ENCODE measurements at places on chromosomes 12 and 14. TPM values are rescaled to one million over a fixed set of nuclear protein-coding genes. Genes with fewer than 3 reads are reported as not detected.

GRCh38 chr14:96001866-96002497 lies 37.2 kb upstream of the C14orf132 start:
- DNase-seq = peak; percentile 13

- DNase-seq = no peak
Measured at GRCh38 chr12:119068129-119068856, 87.0 kb downstream of the SRRM4 start.

DNA sequence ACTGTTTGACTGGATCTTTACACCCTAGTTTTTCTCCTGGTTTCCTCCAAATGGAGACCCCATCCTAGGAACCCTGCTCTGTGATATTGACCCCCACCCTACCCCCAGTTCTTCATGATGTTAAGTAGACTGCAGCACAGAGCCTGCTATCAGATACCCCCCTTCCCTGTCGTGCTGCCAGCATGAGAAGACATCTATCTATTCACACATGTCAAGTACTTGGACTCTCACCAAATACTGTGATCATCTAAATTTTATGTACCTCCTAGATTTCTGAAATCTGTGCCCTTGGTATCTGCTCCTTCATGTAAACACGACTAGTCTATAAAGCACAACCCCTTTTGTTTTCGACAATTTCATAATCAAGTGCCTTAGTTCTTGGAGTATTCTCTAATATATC lies 38.9 kb downstream of the FERMT2 start:
- no peak for DNase-seq

DNA sequence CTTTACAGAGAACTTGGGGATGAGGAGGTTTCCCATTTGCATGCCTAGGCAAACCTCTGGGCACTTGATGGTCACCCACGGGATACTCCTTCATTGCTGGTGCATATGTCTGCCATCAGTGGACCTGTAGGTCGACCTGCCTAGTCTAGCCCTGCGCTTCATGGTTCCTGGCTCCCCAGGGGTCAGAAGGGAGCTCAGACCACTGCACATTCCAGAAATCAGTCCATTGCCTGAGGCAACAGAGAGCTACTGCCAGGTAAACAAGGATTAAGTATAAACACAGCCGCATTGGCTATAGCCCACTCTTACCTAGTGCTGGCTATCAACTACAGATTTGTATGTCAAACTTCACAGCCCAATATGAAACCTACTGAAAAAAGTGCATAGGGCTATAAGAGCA lies 476.4 kb downstream of the SOX5 start:
- DNase-seq = no peak

DNA sequence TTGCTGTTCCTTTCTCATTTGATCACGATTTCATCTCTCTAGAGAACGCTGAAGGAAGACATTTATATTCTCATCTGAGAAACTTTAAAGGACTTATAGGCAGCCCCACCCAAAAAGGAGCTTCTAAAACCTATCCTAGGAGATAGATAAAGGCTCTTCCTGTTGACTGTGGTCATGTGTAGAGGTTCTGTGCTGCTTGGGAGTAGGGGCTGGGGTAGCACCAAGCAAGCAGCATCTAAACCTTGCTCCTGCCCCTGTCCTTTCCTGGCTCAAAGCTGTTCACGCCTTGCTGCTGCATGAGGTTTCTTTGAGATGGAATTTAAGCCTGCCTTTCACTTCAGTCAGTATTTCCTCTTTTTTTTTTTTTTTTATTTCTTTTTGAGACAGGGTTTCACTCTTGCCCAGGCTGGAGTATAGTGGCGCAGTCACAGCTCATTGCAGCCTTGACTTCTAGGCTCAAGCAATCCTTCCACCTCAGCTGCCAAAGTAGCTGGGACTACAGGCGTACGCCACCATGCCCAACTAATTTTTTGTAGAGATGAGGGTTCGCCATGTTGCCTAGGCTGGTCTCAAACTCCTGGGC lies 41.4 kb downstream of the RAB35 start:
- no peak for DNase-seq

GRCh38 chr14:99930420-99931274 lies 134.6 kb upstream of the EVL start:
- no peak for DNase-seq

DNA sequence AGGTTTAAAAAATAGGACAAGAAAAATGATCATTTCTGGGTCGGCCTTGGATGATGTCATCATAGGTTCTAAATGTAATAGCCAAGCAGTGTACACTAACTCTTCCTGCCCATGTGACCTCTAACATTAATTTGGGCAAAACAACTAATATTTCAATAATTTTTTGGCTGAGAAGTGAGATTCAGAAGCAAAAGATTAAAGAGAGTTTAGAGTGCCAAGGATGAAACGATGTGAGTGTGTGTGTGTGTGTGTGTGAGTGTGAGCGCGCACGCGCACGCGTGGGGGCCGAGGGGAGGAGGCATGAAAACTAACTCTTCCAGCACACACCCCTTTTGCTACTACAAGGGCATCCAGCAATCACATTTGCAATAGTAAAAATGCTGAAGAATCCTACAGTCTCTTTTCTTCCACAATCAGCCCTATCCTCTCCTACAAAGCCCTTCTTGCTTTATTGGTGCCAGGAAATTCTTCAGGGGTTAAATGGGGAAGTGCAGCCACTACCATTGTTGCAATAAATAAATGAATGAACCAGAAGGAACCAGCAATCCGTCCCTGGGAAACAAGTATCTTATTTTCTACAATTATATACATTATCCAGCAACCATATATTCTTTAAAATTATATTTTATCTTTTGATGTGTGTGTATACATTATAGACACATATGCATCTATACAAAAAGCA lies 52.9 kb downstream of the PEBP1 start:
- DNase-seq = peak; percentile 79

DNA sequence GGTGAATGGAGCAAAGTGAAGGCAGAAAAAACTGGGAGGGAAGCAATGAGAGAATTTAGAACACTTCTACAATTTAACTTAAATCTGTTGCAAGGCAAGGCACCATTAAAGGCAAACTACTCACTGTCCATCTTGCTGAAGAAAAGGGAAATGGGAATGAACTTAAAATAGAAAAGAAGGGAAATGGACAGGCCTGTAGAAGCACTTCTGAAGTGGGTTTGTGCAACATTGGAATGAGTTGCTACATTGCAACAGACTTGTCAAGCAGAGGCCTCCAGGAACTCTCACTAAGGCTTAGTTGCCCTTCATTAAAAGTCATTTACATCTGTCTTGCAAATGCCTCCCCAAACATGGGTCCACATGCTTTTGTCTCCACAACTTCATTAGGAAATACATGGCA lies 13.7 kb upstream of the OR10AD1 start:
- no peak for DNase-seq

DNA sequence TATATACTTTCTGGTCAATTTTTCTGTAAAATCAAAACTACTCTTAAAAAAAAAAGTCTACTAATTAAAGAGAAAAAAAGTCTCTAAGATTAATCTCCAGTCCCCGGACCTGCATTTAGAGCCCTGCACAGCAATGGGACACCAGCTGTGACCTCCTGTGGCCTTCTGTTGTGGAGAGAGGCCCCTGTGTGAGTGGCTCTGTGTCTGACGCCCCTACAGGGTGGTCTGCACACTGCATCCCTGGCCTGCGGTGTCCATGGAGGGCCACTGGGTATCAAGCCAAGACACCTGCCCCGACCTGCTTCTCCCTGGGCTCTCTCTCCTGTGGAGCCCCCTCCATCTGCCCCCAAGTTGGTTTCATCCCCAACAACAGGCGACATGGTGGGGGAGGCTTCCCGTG lies 248.0 kb upstream of the DIO3 start:
- DNase-seq = no peak

- peak; percentile 65 for DNase-seq
Measured at GRCh38 chr12:20883288-20883687, 72.8 kb downstream of the SLCO1B3 start.

DNA sequence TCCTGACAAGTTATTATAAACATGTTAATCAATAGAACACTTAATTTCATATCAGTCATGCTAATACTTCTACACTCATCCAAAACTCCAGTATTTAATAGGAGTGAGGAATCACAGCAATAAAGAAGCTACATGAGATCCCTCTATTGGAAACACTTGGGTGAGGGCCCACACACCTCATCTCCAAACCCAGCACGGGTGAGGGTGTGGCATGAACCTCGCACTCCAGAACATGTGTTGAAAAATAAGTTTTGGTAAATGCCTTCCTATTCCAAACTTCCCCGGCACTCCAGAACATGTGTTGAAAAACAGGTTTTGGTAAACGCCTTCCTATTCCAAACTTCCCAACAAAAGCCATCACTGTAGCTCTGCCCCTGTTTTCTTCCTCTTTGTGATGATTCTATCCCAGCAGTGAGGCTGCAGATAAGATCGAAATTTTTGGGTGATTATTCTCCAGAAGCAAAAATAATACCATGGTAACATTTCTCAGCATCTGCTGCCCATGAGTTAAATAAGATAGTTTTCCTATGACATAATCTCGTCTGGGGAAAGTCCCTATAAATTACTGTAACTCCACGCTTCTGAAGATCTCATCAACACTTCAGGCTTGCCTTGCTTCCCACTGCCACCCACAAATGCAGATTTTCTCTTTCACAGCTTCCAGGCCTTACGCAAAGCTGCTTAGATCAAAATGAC lies 24.4 kb upstream of the PTPRB start:
- DNase-seq = no peak

DNA sequence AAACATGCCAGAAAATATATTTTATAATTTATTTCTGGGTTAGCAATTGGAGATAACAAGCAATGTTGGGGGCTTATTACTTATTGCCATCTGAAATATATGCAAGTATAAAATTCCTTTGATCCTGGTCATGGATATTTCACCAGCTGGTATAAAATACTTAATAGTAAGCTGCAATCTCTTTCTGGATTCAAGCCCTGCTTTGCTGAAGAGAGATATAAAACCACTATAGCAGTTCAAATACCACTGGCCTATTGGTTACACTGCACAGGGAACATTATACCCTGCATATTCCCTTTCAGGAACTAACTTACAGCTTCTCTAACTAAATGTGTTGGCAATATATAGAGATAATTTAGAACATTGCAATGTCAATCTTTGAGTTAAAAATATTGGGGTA lies 546.2 kb upstream of the ATP2B1 start:
- DNase-seq = no peak

DNA sequence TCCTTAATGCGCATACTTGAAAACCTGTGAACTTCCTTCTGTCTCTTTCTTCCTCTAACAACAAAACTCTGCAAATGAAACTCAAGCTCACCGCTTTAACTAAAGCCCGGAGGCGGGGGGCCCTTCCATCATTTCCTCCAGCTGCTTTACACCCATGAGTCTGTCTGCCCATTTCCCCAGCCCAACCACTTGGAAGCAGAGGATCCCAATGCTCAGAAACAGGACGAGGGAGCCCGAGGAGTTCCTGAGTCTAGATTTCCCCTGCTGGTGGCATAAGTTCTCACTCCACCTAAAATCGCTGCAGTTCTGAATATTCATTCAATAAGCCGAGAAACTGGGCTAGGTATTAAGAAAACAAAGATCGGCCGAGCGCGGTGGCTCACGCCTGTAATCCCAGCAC lies 30.8 kb downstream of the GPR19 start:
- DNase-seq = no peak

DNA sequence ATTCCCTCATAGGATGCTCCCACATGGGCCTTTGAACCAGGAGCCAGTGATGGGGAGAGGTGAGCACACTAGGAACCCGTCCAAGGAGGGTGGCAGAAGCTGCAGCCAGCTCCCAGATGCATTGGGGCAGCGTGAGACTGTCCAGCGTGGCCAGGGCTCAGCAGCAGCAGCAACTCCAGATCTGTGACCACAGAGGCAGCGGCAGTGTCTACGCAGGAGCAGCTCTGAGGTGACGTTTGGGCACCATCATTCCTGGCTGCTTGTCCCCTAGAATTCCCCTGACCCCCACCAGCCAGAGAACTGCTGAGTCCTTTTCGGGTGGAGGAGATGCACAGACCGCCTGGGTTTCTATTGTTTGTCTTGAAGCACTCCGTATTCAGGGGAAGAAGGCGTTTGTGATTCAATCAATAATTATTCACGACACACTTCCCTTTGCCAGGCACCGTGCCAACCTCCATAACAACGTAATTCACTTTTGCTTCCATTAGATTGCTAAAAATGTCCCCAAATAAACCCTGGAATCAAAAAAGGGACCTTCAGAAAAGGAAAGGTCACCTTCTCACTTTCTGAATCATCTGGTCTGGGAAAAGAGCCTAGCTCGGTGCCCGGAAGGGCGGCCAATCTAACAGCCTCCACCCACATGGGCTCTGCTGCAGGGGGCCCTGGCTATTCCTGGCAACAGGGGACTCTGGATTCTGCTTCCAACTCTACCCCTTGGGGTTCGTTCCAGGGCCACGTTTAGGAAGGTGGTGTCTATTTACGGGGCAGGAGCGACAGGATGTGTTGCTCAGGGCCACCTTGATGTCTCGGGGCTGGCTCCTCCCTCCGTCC lies 11.4 kb upstream of the BDKRB2 start:
- no peak for DNase-seq

DNA sequence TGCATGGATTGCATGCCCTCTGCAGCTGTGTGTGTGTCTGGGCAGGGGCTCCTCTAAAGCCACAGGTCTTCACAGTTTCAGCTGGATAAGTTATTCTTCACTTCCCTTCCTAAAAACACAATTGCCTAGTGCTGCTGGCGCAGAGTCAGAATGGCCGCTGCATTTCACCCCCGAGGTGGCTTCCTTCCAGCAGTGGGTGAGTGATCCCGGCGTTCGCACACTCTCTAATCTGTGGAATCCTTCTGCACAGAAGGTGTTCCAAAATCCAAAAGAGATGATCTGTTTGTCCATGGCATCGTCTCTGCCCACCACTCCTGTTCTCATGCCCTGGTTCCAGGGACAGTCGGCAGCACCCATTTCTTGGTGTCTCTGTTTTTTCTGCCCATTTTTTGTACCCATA lies 340.7 kb downstream of the DPF3 start:
- no peak for DNase-seq

GRCh38 chr14:95389471-95390011 lies 69.8 kb upstream of the CLMN start:
- no peak for DNase-seq

GRCh38 chr14:77026930-77027537 lies 1.5 kb downstream of the IRF2BPL start:
- DNase-seq = peak; percentile 87

- DNase-seq = no peak
Measured at GRCh38 chr12:118840399-118840798, 140.9 kb upstream of the SRRM4 start.

GRCh38 chr14:101591582-101591981 lies 30.3 kb downstream of the DIO3 start:
- DNase-seq = no peak

GRCh38 chr12:52369211-52369610 lies 1.9 kb upstream of the KRT85 start:
- DNase-seq = no peak

GRCh38 chr12:106049546-106049945 lies 89.2 kb downstream of the NUAK1 start:
- no peak for DNase-seq

- DNase-seq = no peak
Measured at GRCh38 chr12:38384816-38385378, 68.3 kb downstream of the ALG10B start.

Gene ARHGAP9
- 7.5 TPM for polyA plus RNA-seq

Gene CLEC4A
- 2.2 TPM for polyA plus RNA-seq

Gene TMEM132C
- 0.65 TPM for polyA plus RNA-seq

Gene YAF2
- polyA plus RNA-seq = 8.7 TPM

Gene TSHR
- polyA plus RNA-seq = not detected

Gene NFE2
- polyA plus RNA-seq = 1.00 TPM

Gene CBLN3
- polyA plus RNA-seq = 0.81 TPM

Gene KRT77
- polyA plus RNA-seq = not detected

Gene SDR9C7
- not detected for polyA plus RNA-seq

Gene CLEC2A
- not detected for polyA plus RNA-seq

Gene LRRIQ1
- not detected for polyA plus RNA-seq

Gene ACOT4
- polyA plus RNA-seq = 3.5 TPM

Measured in stomach (tissue), 19 donors.